Activated naive CD8-positive, alpha-beta T cell treated with anti-CD3 and anti-CD28 coated beads for 36 hours (primary cell): ENCODE measurements at places on chromosomes 4 and X.
A peak's percentile ranks its signal among the peaks of the same experiment; 100 is the strongest.

GRCh38 chrX:108397627-108398391 lies 40.4 kb downstream of the COL4A6 start:
- DNase-seq: no peak
- H3K36me3 ChIP-seq: no peaks in the 10 kb centered on the region
- no peaks in the 10 kb centered on the region for H3K4me1 ChIP-seq
- H3K4me3 ChIP-seq: no peak overlapping the region
- H3K27ac ChIP-seq: no peak overlapping the region
- no peaks in the 10 kb centered on the region for H3K27me3 ChIP-seq

DNA sequence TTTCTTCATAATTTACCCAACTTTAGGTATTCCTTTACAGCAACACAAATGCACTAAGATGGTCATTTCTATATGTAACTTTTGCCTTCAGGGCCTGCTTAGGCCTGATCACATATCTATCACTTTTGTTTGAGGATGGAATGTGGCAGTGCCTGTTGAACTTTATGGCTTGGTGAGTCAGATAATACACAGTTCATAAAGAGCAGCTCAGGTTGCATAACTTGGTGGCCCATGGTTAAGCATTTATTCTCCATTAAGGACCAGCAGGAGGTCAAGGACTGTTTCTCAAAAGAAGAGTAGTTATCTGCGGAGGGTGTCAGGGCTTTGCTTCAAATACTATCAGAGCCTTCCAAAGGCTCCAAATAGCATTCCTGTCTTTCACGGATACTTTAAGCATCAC lies 124.1 kb upstream of the PDHA2 start:
- H3K27ac ChIP-seq: no peak overlapping the region
- DNase-seq: no peak
- no peaks in the 10 kb centered on the region for H3K4me1 ChIP-seq
- no peak overlapping the region for H3K4me3 ChIP-seq
- no peaks in the 10 kb centered on the region for H3K36me3 ChIP-seq

- no peaks in the 10 kb centered on the region for H3K36me3 ChIP-seq
- no peaks in the 10 kb centered on the region for H3K27me3 ChIP-seq
- no peak overlapping the region for H3K27ac ChIP-seq
- no peak for DNase-seq
- H3K4me3 ChIP-seq: no peak overlapping the region
These were observed 209.9 kb upstream of the DIAPH2 start for GRCh38 chrX:96474741-96475125.

DNA sequence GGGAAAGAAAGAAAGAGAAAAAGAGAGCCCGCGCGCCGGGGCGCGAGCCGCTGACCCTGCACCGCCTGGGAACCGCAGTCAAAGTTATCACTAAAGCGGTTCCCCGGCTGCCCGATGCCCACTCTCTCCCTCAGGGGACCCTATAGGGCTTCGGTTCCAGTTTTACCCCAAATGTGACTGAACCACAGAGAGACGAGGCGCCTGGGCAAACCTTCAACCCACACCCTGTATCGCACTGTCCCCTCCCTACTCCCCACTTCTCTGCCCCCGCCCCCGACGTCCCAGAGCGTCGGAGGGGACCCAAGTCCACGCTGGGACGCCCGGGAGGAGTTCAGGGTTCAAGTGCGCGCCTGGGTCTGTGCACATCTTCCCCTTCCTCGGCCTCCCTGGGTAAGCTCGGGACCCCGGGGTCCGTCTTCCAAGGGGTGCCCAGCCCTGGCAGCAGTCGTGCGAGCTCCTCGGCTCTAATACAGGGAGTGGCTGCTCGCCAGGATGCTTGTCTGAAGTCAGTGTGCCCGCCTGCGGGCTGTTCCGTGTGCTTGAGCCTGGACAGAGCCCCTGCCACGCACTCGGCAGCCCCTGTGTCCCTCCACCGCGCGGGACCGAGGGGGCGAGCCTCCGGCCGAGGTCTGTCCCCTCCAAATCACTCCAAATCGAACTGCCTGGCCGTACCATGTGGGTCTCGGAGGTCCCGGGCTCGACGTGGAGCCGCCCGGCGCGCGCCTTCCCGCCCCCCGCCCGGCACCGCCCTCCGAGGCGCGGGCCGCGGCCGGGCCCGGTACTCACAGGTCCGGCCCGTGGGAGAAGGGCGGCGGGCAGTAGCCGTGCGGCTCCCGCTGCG lies 960 bp downstream of the TRPC3 start:
- peaks cover 53% of the 10 kb centered on the region for H3K27me3 ChIP-seq
- DNase-seq: peak; percentile 12
- H3K4me3 ChIP-seq: peak overlapping the region; percentile 81

DNA sequence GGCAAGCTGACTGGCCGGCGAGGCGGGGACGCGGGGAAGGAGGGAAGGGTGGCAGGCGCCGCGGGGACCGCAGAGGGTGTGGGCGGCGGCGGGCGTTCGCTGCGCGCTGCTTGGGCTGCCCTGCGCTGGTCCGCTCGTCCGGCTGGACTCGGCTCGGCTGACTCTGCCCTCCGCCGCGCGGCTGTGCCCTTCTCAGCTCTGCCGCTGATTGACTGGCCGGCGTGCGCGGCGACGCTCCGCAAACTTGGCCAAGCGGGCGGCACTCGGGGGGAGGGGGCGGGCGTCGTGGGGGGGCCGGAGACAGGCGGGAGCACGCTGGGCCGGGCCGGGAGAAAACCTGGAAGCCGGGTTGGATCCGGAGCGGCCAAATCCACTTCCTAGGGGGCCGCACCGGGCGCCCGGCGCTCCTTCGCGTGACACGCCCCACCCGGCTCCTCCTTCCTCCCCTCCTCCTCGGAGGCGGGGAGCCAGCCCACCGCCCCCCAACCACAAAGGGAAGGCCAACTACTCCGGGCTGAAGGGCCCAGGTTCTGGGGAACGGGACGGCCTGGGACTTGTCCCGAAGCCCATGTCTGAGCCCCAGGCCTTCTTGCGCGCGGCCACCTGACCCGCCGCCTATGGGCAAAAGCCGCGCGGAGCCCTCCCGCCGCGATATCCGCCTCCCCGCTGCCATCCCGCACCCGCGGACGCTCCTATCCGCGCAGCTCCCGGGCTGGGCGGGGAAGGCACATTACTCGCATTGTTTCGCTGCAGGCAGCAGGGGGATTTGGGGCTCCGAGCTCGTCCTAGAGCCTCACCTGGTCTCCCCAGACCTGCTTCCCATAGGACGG lies at the start of gene GPC4:
GPC4 (minus strand) TSS at position 214 of the 830 bp plus-strand sequence. CDS start 524 bp downstream, outside the sequence.
- peaks cover 2% of the 10 kb centered on the region for H3K4me1 ChIP-seq
- no peaks in the 10 kb centered on the region for H3K36me3 ChIP-seq

- H3K4me1 ChIP-seq: no peaks in the 10 kb centered on the region
- H3K4me3 ChIP-seq: no peak overlapping the region
- H3K36me3 ChIP-seq: no peaks in the 10 kb centered on the region
- no peak overlapping the region for H3K27ac ChIP-seq
These were observed 21.5 kb downstream of the FHDC1 start for GRCh38 chr4:152957437-152958171.

DNA sequence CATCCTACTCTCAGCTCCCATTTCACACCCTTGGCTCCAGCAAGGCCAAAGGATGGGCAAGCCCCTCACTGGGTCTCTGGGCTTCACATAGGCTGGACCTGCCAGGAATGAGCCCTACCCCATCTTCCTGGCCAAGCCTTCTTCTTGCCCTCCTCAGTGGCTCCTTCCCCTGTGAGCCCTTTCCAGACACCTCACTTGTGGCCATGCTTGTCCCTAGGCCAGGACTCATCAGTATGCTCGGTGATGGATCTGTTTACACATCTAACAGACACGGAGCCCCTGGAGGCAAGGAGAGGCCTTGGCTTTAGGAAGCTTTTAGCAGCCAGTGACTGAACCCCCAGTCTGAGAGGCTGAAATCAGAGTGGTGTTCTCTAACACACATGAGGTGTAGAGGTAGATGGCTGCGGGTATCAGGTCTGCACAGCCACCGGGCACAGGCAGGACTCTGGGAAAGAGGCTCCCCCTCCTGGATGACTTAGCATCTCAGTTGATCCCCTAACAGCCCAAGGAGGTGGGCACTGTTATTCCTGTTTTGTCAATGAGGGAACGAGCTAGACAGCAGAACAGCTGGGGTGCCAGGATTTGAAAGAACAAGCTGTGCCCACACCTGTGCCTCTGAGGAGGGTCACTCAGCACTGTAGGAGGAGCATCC lies 44.8 kb downstream of the PPP2R2C start:
- no peak overlapping the region for H3K4me3 ChIP-seq
- H3K27ac ChIP-seq: no peak overlapping the region
- peaks cover 3% of the 10 kb centered on the region for H3K27me3 ChIP-seq

DNA sequence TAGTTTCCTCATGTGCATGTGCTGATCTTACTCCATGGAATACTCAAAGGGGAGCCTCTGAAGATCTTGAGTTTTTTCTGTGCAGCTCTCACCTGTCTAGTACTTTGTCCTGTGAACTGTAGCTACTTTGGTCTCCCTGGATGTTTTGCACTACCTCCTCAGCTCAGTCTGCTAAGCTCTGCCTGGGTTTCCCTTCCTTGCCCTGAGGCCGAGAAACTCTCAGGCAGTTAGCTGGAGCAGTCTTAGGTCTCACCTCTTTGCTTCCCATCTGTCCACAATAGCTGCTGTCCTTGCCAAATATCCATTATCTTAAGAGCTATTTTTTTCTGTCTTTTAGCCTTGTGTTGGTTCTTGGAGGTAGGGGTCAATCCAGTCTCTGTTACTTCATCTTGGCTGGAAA lies 11.6 kb downstream of the THAP6 start:
- H3K36me3 ChIP-seq: peaks cover 48% of the 10 kb centered on the region
- no peaks in the 10 kb centered on the region for H3K27me3 ChIP-seq
- H3K4me3 ChIP-seq: no peak overlapping the region
- no peak for DNase-seq

DNA sequence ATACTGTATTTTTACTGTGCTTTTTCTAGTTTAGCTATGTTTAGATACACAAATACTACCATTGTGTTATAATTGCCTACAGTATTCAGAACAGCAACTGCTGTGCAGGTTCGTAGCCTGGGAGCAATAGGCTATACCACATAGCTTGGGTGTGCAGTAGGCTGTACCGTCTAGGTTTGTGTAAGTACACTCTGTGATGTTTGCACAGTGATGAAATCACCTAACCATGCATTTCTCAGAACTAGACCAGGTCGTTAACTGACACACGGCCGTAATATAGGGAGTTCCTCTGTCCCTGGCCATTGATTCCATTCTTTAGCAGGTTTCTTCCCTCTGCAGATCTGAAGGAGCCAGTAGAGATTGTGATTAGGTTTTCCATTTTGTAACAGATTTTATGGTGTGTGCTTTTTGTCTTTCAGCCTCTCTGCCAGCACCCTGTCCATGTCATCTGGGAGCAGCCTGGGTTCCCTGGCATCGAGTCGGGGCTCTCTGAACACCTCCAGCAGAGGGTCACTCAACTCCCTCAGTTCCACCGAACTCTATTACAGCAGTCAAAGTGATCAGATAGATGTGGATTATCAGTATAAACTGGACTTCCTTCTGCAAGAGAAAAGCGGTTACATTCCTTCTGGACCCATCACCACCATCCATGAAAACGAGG lies 59.5 kb downstream of the CLDN22 start:
- DNase-seq: no peak
- no peak overlapping the region for H3K4me3 ChIP-seq
- no peaks in the 10 kb centered on the region for H3K27me3 ChIP-seq
- H3K27ac ChIP-seq: no peak overlapping the region
- no peaks in the 10 kb centered on the region for H3K36me3 ChIP-seq
- H3K4me1 ChIP-seq: peaks cover 5% of the 10 kb centered on the region

- H3K27me3 ChIP-seq: peaks cover 14% of the 10 kb centered on the region
- no peak overlapping the region for H3K4me3 ChIP-seq
- no peaks in the 10 kb centered on the region for H3K4me1 ChIP-seq
- DNase-seq: no peak
- H3K27ac ChIP-seq: no peak overlapping the region
- no peaks in the 10 kb centered on the region for H3K36me3 ChIP-seq
These were observed 156.9 kb downstream of the APBB2 start for GRCh38 chr4:41057467-41057866.

DNA sequence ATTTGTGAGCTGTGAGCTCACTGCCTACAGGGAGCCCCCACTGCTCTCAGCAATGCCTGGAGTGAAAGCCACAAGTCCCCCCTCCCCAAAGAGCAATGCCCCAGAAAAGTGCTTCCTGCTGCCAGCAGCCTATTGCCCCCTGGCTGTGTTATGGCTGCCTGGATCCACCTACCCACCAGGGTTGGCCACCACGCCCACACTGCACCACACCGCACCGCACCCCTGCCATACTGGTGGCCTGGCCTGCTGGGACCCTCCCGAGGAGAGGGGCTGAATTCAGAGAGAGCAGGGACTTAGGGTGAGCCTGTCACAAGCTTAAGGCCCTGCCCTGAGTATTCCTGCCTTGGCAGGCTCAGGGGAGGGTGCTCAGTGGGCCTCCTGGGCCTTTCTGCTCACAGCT lies 4.3 kb downstream of the CFAP99 start:
- no peak for DNase-seq
- H3K27ac ChIP-seq: no peak overlapping the region
- peaks cover 42% of the 10 kb centered on the region for H3K27me3 ChIP-seq
- H3K4me3 ChIP-seq: no peak overlapping the region
- H3K36me3 ChIP-seq: no peaks in the 10 kb centered on the region

DNA sequence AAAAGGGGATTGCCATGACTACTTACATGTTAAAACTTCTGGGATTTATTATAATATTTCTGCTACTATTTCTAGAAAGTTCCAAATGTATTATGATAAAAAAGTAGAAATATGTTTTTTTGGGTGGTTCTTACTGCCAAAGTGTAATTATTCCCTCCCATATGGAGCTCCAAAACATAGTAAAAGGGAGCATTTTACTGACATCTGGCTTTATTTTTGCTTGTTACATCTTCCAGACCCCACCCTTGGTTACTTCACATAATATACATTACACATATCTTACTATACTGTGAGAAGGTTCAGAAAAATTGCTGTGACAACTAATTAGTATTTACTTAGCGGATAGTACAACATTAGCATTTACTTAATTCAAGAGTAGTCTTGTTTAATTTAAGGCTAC lies 205.1 kb upstream of the TLL1 start:
- no peak for DNase-seq
- no peaks in the 10 kb centered on the region for H3K4me1 ChIP-seq
- H3K36me3 ChIP-seq: no peaks in the 10 kb centered on the region
- no peak overlapping the region for H3K27ac ChIP-seq
- peaks cover 2% of the 10 kb centered on the region for H3K27me3 ChIP-seq
- H3K4me3 ChIP-seq: no peak overlapping the region

- DNase-seq: no peak
- no peak overlapping the region for H3K27ac ChIP-seq
- no peak overlapping the region for H3K4me3 ChIP-seq
These were observed 3.9 kb downstream of the HMX1 start for GRCh38 chr4:8867624-8868320.

- no peak overlapping the region for H3K4me3 ChIP-seq
- H3K36me3 ChIP-seq: no peaks in the 10 kb centered on the region
- no peaks in the 10 kb centered on the region for H3K27me3 ChIP-seq
- DNase-seq: no peak
These were observed 291.1 kb downstream of the KLHL4 start for GRCh38 chrX:87808576-87809243.

GRCh38 chr4:8394806-8395205 lies 45.7 kb downstream of the ACOX3 start:
- H3K4me3 ChIP-seq: no peak overlapping the region
- DNase-seq: no peak
- no peaks in the 10 kb centered on the region for H3K27me3 ChIP-seq
- no peaks in the 10 kb centered on the region for H3K4me1 ChIP-seq
- H3K27ac ChIP-seq: no peak overlapping the region
- no peaks in the 10 kb centered on the region for H3K36me3 ChIP-seq
